ENCODE measurements at places on chromosomes 1 and 21. TPM values are rescaled to one million over a fixed set of nuclear protein-coding genes. Genes with fewer than 3 reads are reported as not detected.

Gene AJAP1
- total RNA-seq = not detected

Gene S100A4
- total RNA-seq = 134 TPM

Gene GBP5
- total RNA-seq = 110 TPM

Gene LACTBL1
- total RNA-seq = not detected

Gene SNIP1
- total RNA-seq = 25.4 TPM

Gene NEXN
- total RNA-seq = 0.64 TPM

Gene S100A7
- not detected for total RNA-seq

Gene PTPN14
- total RNA-seq = 29.7 TPM

Gene ZNF683
- total RNA-seq = not detected

Gene CASQ2
- total RNA-seq = not detected

Gene IL20
- not detected for total RNA-seq

Gene KRTAP10-1
- total RNA-seq = not detected

Gene F5
- 51.3 TPM for total RNA-seq

Gene TCEA3
- total RNA-seq = 7.8 TPM
